ENCODE measurements at places on chromosomes 4 and X.

- DNase-seq = no peak
These were observed 382.8 kb downstream of the KLHL4 start for GRCh38 chrX:87900320-87900908.

DNA sequence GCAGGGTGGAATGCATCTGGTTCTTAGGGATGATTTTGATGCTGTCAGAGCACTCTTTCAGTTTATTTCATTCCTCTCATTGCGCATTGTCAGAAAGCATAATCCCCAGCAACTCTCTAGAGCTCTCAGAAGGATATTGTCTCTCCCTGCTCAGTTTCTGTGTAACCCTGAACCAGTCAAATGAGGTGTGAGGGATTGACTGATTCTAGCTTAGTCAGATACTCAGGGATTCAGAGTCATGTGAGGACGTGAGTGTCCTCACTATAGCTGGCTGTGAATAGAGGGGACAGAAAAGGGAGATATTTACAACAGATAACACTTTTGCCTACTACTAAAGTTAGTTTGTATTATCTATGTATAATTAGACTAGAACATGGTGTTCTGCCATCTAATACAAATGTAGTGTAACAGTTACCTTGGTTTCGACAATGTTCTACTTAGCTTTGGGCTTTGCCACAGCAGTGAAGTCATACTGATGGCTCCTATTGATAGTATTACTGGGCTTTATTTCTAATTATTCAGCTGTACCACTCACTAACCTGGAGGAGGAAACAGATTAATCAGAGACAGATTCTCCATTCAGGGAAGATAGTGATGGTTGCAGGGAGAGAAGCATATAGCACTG lies 19.5 kb downstream of the AP1AR start:
- no peak for DNase-seq

DNA sequence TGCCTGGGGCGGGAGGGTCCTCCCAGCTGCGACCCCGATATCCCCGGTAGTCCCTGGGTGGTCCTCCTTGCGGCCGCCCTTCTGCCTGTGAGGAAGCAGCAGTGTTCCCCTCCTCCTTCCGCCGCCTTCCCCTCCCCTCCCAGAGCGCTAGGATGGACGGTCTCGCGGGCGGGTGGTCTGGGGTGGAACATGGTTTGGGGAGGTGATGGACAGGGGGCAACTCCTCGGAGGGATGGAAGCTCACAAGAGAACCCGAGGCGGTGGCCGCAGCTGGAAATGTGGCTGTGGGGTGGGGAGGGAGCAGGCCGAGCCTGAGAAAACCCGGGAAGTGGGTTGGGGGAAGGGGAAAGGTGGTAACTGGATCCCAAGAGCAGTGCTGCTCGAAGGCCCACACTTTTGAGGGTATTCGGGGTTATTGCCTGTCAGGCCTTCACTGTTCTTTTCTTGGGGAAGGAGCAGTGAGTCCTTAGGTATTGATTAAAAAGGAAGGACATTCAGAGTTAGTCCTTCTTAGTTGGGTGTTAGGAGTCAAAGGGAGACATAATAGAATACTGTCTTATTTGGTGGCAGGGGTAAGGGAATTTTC lies 581 bp downstream of the UBE2K start:
- DNase-seq = peak; percentile 47

- no peak for DNase-seq
These were observed 103.2 kb downstream of the NFKB1 start for GRCh38 chr4:102604222-102604940.

DNA sequence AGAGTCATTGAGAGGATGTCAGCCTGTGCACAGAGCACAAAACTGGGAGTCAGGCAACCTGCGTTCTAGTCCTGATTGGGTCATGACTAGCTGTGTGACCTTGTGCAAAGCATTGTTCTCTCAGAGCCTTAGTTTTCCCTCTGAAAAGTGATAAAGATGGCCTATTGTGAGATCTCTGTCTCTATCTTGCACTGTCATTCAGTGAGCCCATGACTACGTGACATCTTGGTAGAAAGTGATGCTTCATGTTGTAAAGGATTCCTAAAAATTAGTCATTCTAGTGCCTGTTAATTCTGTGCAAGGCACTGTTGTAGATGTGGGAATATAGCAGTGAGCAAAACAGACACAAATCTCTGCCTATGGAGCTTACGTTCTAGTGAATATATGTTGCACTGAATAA lies 2.5 kb downstream of the PGRMC1 start:
- no peak for DNase-seq

- DNase-seq = no peak
These were observed 160.0 kb downstream of the HNRNPD start for GRCh38 chr4:82213485-82214417.

- no peak for DNase-seq
These were observed 16.8 kb downstream of the CCDC149 start for GRCh38 chr4:24896056-24896455.

DNA sequence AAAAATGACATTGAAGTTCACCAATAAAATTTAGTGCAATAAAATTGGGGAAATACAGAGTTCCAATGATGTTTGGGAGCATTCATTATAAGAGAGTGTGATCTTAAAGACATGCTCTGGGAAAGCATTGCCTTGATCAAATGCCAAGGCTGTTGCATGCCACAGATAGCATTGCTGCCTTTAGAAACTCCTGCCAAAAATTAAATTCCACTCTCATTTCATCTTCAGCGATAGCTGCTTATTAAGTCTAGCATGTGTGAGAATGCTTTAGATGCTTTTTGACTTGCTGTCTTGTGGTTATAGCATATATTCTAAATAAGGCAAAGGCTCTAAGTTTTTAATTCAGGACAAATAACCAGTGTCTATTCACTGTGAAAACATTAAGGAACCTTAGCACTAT lies 49.3 kb downstream of the NPNT start:
- DNase-seq = no peak

- no peak for DNase-seq
These were observed 217.1 kb downstream of the ZNF674 start for GRCh38 chrX:46328133-46328532.

- no peak for DNase-seq
These were observed 63.4 kb upstream of the S100G start for GRCh38 chrX:16586377-16587112.

DNA sequence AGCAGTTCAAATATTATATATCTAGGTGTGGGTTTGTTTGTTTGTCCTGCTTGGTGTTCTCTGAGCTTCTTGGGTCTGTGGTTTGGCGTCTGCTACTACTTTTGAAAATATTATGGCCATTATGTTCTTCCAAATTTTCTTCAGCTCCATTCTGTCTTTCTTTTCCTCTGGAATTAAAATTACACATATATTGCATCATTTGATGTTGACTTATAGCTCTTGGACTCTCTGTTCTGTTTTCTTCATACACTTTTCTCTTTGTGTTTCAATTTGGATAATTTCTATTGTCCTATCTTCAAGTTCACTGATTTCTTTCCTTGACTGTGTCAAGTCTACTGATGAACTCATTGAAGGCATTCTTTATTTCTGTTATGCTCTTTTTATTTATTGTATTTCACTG lies 65.2 kb upstream of the ZNF81 start:
- no peak for DNase-seq

DNA sequence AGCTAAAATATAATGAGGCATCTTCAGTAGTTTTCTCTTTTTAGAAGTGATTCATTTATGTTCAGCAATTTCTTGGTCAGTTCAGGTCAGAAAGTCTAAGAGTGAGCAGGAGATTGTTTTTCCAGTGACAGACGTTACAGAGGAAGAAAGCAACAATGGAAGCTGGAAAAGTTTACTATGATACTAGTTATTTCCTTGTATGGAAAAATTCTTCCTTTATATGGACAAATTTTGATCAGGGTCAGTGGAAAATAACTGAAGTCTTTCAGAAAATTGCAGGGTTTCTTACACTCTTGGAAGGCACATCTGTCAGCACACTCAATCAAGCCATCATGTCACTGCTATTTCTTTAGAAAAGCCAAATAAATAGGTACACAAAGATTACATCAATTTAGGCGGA lies 1120.7 kb downstream of the FAT4 start:
- DNase-seq = no peak

DNA sequence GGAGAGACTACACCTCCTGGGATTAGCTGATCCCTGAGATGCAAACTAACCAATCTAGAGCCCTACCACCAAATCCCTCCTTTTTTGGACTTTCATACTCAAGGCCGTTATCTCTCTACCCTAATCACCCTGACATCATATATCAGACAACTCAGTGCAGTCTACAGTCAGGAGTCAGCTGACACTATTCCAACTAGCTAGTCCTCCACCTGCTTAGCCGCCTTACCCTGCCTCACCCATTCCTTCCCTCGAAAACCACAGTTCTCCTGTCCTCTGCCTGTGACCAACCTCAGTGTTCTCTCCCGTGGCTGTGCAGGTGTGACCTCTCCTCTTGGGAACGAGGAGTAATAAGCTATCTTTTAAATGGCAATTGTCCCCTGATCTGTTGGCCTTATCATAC lies 1.8 kb upstream of the PPEF2 start:
- no peak for DNase-seq

DNA sequence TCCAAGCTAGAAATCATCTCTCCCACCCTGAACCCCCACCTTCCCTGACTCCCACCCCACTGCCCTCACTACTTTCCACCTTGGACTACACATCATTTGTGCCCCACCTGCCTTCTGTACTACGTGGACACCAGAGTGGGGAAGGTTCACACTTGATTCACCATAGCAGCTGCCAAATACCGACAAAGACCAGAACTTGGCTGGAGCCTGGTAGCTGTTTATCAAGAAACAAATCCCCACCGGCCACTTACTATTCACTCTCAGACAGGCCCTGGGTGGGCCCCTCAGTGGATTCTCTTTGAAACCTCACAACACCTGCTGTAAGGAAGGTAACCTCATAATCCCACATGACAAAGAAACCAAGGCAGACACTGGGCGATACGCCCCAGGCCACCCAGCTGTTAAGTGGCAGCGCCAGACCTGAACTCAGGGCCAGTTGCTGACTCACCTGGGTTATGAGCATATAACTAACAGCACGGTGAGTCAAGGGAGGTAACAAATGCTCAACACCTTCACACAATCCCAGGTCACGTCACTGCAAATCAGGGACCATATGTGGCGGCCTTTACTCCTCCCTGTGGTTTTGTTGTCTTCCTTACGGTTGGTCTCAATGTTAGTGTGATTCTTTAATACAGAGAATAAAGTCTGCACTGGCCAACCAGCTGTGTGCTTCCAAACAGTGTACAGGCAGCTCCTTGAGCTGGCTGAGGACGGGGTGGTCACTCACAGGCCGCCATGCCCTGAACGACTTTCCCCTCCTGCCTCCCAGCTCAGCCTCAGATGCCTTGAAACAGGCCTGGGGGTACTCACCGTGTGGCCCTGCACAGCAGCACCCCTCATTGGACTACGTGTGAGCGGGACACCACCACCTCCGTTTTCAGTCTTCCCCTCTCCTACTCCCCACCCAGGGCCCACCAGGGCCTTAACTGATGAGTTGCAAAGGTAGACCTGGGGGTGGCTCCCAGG lies 7.5 kb downstream of the WDR1 start:
- no peak for DNase-seq
